ENCODE measurements at places on chromosomes 11 and 22.
A peak's percentile ranks its signal among the peaks of the same experiment; 100 is the strongest.

GRCh38 chr11:33598426-33599069, 102.1 kb downstream of the C11orf91 start:
- DNase-seq = peak; percentile 92

- no peak for DNase-seq
These were observed 3.3 kb downstream of the TMEM109 start for GRCh38 chr11:60917267-60917666.

GRCh38 chr11:86360775-86361395, 13.8 kb upstream of the CCDC81 start:
- no peak for DNase-seq

DNA sequence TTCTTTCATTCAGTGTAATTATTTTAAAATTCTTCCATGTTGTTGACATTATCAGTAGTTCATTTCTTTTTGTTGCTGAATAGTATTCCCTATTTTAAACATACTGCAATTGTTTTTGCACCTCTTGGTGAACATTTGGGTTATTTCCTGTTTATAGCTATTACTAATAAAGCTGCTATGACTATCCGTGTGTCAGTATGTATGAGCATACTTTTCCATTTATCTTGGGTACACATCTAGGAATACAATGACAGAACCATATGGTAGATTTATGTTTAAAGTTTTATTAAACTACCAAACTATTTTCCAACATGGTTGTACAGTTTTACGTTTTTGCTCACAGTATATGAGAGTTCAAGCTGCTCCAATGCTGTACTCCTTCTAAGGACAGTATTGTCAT, 22.0 kb upstream of the FIBIN start:
- no peak for DNase-seq

DNA sequence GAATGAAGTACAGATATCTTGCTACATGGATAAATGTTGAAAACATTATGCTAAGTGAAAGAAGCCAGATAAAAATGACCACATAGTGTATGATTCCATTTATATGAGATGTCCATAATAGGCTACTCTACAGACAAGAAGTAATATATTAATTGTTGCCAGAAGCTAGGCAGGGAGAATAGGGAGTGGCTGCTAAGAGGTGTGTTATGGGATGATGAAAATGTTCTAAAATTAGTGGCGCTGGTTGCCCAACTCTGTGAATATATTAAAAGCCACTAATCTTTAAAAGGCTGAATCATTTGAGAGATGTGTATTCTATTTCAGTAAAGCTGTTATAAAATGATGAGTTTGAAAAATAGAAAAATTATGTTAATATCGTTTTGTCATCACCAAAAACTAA, 144.4 kb downstream of the NCAM1 start:
- DNase-seq = no peak

Data from DMS79 treated with DMSO at 0.1 percent for 48 hours (cell line).